Activated naive CD4-positive, alpha-beta T cell treated with anti-CD3 and anti-CD28 coated beads, Interleukin-2, amount 50 U/mL, for 72 hours (primary cell): ENCODE measurements at places on chromosomes 5 and 9. TPM values are rescaled to one million over a fixed set of nuclear protein-coding genes. Genes with fewer than 3 reads are reported as not detected.

DNA sequence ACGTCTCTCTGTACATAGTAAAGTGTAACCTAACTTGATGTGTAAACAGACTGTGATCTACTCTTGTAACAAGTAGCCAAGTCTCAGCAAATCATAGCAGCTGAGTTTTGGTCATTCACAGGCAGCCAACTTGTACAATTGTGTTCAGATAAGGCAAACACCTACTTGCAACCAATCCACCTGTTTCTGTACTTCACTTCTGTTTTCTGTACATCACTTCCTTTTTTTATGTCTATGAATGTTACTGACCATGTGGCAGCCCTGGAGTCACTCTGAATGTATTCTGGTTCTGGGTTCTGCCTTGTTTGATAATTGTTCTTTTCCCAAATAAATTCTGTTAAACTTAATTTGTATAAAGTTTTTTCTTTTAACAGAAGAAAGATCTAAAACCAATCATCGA, 26.0 kb downstream of the RLN2 start:
- no peak for DNase-seq

The CDX1 gene
- not detected for total RNA-seq

DNA sequence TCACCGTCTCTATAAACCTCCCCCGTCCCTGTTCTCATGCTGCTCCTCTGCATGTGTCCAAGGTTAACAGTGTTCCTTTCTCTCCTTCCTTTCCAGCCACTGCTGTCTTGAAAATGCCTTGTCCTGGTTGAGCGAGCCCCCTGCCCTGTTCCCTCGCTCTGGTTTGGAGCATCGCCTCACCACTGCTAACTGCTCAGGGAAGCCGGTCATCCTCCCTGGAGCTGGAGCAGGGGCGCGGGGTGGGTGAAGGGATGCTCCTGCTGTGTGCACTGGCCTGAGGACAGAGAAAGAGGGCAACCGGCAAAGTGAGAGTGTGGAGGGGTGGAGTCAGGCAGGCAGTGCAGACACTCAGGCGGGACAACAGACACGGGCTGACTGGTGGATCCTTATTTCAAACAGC, 19.4 kb downstream of the UBE2QL1 start:
- no peak for DNase-seq

The LHX6 gene
- not detected for total RNA-seq

DNA sequence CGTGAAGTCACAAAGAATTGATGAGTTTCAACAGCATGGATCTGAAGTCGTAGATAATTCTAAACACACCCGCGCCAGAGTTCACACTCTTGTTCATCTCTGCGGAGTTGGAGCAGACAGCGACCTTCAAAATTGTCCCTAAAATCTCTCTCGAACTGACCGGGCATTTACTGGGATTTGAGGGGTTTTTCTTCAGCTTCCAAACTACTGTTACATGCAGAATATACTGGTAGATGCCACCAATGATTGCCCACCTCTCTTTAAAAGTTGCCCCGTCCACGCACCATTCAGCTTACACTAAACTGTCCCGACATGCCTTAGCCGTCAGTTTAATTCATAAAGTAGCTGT, 5.2 kb upstream of the ISL1 start:
- DNase-seq: no peak

The DAPK1 gene
- total RNA-seq: 1.6 TPM

- no peak for DNase-seq
Measured at GRCh38 chr5:91272858-91273257, 110.3 kb downstream of the ARRDC3 start.

The SLC27A4 gene
- total RNA-seq: 10.2 TPM

The MAMDC2 gene
- total RNA-seq: not detected

DNA sequence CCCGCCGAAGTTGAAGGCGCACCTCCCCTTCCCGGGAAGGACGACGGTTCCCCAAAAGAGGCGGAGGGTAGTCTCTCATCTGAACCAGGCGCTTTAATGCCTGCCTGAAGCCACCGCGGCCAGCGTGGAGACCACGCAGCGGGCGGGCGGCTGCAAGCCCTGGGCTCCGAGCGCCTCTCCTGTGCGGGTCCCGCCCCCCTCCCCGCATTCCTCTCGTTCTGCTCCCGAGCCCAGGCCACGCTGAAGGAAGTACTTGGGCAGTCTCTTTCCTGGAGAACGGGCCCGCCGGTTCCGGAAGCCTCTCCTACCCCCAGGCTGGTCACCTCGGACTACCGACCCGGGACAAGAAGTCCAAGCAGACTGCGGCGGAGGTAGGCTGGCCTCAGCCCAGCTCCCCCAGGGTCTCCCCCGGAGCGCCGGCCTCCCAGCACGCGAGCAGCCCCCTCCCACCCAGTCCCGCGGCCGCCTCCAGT, 571 bp downstream of the PPIC start:
- peak; percentile 7 for DNase-seq

GRCh38 chr9:89122949-89123348, 55.7 kb downstream of the SHC3 start:
- DNase-seq: no peak

GRCh38 chr5:172858990-172859811, 25.1 kb downstream of the ERGIC1 start:
- no peak for DNase-seq

DNA sequence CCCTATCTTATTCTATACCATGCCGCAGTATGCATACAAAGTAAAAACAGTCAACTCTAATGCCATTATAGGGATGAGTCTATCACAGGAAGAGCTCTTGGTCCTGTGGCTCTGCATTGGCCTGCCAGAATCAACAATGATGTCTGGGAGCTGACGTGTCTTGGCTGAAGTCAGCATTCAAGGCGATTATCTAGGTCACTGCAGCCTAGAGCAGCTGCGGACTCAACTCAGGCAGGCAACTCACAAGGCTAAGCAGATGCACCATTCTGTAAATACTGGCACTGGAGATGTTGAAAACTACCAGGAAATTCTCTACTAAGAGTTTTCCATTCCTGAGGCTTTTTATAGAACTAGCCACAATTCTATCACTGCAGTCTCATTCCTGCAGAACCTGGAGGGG, 13.3 kb downstream of the SPATA9 start:
- no peak for DNase-seq

The SH3GL2 gene
- total RNA-seq: not detected

GRCh38 chr5:87433945-87434344, 21.2 kb upstream of the CCNH start:
- no peak for DNase-seq

GRCh38 chr5:116506488-116506887, 68.1 kb downstream of the SEMA6A start:
- no peak for DNase-seq

DNA sequence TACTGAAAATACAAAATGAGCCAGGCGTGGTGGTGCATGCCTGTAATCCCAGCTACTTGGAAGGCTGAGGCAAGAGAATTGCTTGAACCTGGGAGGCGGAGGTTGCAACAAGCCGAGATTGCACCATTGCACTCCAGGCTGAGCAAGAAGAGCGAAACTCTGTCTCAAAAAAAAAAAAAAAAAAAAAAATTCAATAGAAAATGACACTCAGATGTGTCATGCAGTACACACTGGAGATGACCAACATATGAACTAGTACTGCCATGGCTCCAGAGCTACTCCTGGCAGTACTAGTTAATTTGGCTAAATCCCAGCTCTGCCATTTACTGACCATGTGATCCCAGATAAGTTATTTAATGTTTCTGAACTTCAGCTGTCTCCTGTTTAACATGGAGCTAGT, 7.3 kb downstream of the ATOX1 start:
- no peak for DNase-seq

DNA sequence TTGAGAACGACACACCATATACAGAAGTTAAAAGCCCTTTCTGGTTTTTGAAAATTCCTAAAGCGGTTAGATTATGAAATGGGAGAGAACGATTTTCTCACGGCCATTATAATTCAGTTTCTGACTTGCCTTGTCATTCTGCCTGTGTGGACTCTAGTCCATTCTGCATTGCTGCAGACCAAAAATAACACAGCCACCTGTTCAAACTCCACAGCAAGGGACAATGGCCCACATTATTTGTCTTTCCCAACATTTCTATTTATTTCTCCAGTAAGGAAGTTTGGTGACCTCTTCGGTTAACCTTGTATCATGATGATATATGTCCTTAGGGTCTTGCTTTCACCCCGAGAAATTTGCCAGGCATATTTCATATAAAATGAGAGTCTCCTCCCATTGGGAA, 497.7 kb downstream of the BRINP1 start:
- DNase-seq: no peak

The UBE2QL1 gene
- not detected for total RNA-seq

DNA sequence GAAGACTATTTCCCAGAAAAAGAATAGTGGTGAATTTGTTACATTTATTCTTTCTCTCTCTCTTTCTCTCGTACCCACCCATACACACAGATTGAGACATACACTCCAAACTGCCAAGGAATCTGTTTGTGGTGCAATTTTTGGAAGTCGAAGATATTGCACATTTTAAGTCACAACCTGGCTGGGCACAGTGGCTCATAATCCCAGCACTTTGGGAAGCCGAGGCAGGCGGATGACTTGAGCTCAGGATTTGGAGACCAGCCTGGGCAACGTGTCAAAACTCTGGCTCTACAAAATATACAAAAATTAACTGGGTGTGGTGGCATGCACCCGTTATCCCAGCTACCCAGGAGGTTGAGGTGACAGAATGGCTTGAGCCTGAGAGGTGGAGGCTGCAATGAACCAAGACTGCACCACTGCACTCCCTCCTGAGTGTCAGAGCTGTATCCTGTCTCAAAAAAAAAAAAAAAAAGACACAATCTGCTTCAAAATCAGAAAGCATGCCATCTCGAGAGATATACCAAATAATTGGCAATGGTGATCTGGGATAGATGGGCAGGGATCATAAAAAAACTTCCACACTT, 19.2 kb upstream of the PLIN2 start:
- no peak for DNase-seq

- peak; percentile 72 for DNase-seq
Measured at GRCh38 chr9:83708515-83709158, 879 bp upstream of the UBQLN1 start.

DNA sequence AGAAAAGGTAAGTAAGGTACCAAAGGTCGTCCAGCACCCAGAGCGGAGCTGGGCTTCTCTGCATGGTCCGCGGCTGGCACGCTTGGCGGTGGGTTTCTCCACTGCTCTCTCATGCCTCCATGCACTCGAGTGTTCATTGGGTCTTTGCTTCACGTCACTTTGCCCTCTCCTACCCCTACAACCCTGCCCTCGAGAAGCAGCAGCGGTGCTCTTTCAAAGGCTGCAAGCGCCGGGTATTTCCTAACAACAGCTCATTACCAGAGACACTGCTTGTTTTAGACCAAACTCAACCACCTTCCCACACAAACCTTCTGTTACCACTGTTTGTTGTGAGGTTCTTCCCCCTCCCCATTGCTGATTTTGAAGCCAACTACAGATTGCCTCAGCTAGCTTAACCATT, 21.5 kb upstream of the ZBTB34 start:
- DNase-seq: no peak

DNA sequence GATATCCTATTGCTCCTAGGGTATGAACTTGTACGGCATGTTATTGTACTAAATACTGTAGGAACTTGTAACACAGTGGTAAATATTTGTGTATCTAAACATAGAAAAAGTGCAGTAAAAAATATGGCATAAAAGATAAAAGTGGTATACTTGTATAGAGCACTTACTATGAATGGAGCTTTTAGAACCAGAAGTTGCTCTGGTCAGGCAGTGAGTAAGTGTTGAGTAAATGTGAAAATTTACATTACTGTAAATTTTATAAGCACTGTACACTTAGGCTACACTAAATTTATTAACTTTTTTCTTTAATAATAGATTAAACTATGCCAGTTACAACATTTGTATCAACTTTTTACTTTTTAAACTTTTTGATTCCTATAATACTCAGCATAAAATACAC, 109.1 kb downstream of the ZCCHC7 start:
- DNase-seq: no peak

The STPG3 gene
- total RNA-seq: not detected

The KLF4 gene
- total RNA-seq: 1.8 TPM

The IFNA2 gene
- not detected for total RNA-seq

DNA sequence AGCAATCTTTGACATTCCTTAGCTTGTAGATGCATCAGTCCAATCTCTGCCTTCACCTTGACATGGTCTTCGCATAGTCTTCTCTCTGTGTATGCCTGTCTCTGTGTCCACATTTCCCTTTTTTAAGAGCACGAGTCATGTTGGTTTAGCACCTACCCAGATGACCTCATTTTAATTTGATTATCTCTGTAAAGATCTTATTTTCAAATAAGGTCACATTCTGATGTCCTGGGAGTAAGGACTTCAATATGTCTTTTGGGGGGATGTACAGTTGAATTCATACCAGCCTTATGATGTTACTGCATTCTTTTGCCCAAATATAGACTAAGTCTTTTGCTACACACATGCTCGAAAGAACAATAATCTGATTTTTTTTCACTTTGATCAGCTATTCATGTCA, 6.9 kb downstream of the KCTD16 start:
- DNase-seq: no peak

DNA sequence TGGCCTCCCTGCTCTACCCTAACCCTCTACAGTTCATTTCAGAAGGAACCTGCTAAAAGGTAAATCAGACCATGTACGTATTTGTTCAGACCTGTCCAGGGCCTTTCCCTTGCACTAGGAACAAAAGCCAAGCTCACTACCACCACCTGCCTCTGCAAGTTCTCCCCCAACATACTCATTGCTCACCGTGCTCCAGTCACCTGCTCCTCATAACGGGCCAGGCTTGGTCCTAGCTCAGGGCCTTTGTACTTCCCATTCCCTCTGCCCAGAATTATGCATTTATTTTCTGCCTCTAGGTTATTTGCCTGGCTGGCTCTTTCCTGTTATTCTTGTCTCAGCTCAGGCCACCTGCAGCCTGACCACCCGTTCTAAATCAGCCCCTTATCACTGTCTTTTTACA, 4.8 kb upstream of the FGF1 start:
- no peak for DNase-seq

The NMUR2 gene
- not detected for total RNA-seq

The PSMB7 gene
- total RNA-seq: 167 TPM

The PCDHA5 gene
- total RNA-seq: not detected

- DNase-seq: no peak
Measured at GRCh38 chr5:148842161-148842560, 15.8 kb downstream of the ADRB2 start.

The OR13F1 gene
- total RNA-seq: not detected

The IFNA7 gene
- not detected for total RNA-seq

DNA sequence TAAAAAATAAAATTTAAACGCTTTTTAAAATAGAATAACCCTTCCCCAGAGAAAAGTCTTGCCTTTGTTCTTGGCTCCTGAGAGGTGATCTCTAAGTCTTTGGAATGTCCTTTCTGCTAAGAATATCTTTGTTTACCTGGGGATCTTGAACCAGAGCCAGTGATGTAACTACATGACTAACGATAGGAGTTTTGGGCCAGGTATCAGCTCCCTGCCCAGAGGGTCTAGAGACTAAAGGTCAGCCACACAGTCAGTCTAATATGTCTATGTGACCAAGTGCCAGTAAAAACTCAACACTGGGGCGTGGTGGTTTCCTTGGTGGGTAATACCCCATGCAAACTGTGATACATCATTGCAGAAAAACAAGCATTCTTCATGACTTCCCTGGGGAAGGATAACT, 1351.9 kb upstream of the C9orf72 start:
- no peak for DNase-seq
